AG08395 (cell line): ENCODE measurements at places on chromosomes 16 and 17.

GRCh38 chr16:81756615-81757356, 22.3 kb upstream of the PLCG2 start:
- no peak for DNase-seq

GRCh38 chr16:19338335-19338734, 52.8 kb downstream of the CLEC19A start:
- no peak for DNase-seq

DNA sequence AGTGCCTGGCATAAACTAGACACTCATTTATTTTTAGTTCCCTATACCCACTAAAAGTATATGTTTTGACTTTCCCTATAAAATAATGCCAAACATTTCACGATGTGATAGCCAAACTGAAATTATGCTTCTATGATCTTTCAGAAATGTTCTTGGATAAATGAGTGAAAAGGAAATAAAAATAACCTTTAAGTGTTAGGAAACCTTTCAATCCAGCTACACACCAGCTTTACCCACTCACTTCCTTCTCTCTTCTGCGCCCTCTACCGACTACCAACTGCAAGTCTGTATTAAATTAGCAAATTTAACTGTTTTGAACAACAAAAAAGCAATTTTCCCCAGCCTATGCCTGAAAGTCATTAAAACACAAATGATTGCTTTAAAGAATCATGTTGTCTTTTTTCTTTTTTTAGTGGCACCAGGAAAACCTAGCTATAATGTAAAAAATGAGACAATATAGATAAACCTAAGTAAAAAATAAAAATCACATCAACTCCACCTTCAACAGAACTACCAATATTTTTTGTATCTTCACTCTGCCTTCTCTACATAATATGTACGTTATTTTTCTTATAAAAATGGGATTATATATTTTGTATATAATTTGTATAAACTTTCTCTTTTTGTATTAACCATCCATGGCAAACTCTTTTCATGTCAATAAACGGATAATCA, 13.2 kb upstream of the TMEM100 start:
- DNase-seq, result peak; percentile 67

GRCh38 chr16:67105246-67105645, 4.5 kb upstream of the PHAF1 start:
- no peak for DNase-seq

DNA sequence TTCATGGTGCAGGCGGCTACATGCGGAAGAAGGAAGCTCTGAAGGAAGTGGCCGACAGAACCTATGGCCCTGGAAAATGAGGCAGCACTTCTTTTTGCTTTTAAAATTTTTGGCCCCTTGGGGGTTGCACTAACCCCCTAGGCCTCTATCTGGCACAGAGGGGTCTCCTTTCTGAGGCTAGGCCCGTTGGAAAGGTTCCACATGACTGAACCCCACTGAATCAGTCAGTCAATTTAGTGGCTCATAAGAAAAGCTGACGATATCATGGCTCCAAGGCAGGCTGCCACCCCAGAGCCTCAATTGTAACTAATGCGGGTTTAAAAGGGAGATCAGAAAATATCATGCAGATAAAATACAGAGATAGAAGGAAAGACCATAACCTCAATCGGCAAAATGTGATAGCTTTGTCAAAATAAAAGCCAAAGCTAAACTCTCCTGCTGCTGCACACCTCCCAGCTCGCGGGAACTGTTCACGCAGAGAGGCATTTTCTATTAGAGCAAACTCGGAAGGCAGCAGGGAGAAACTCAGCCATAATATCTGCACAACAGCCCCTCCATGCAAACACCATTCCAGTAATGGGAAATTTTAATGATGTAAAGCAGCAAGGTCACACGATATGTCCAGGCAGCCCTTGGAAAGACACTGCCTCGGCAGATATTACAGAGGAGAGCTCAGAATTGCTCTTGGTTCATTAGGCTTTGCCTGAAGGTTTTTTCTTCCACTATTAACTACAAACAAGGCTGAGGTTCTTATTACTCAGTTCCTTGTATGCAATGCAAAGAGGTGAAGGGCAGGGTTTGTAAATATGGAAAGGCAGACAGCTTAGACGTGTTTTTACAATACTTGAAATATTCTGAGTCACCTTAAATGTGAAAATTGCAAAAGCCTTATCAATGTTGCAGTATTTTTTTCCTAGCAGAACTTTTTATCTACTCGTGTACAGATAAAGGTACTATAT, 200.4 kb upstream of the PMFBP1 start:
- no peak for DNase-seq

DNA sequence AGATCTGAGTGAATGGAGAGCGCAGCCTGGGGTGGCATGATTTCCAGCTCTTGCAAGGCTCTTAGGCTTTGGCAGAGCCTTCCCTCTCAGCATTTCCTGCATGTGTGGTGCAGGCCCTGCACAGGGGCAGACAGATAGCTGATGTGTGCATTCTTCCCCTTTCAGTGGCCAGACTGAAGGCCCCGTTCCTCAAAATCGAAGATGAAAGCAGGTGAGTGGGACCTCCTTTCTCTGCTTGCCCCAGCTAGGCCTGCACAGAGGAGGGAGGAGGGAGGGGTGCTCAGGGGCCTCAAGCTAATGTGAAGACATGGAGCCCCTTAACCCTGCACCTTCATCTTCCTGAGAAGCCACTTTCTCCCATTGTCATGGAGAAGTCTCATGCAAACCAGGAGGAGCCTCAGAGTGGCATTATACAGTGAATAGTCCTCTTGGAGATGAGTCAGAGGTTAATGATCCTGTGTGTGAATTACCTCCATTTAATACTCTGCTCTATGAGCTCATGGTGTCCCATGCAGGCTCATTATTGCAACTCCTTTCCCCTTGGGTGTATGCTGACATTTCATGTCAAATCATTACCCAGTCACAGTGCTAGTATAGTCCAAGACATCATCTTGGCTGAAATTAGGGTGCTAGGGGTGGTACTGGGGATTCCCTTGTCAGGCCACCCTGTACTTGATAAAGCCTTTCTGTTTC, 20.4 kb upstream of the ADAM11 start:
- DNase-seq, result peak; percentile 52

GRCh38 chr17:51355441-51356410, 95.4 kb downstream of the UTP18 start:
- DNase-seq, result peak; percentile 31

DNA sequence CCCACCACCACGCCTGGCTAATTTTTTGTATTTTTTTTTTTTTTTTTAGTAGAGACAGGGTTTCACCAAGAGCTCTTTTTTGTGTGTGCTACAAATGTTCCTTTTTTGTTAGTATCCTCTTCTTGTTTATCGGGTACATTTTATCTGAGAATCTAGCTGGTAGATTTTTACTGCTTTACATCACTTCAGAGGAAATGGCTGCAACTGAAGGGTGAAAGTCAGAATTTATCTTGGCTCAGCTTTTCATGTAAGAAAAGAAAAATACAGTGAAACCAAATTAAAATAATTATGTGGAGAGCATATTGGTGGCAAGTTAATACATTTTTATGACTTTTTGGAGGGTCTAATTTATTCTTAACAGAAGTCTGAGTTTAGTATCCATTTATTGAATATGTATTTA, 26.0 kb downstream of the CBFB start:
- no peak for DNase-seq

DNA sequence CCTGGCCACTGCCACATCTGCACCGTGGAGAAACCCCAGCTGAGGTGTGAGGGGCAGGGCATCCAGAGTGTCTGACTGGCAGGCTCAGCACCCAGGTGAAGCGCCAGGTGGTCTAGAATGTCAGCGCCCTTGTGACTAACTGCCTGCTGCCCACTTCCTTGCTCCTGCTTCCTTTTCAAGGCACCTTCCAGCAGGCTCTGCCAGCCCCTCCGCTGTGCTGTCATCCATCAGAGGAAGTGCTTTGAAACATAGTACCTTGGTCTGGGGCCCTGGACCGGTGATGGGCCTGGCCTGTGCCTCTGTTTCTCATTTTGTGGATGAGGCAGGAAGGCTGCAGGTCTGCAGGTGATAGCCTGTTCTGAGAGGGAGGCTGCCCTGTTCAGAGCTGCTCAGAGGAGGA, 5.5 kb downstream of the SPNS2 start:
- no peak for DNase-seq

DNA sequence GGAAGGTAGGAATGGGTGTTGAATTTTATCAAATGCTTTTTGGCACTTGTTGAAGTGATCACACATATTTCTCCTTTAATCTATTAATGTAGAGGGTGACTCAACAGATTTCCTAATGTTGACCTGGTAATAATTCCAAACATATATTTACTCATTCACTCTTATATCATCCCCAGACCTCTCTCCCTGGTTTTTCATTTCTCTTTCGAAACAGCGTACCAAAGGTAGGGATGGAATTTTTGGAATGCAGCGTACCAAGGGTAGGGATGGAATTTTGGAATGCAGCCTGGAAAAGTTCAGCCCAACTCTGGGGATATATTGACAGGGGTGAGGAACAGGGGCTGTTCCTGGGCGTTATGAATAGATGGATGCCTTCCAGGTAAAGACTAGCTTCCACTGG, 7.3 kb downstream of the KIF18B start:
- no peak for DNase-seq

- no peak for DNase-seq
Measured at GRCh38 chr17:59504821-59505220, 60.6 kb upstream of the DHX40 start.

GRCh38 chr16:83068686-83069085, 441.9 kb downstream of the CDH13 start:
- DNase-seq, result no peak

DNA sequence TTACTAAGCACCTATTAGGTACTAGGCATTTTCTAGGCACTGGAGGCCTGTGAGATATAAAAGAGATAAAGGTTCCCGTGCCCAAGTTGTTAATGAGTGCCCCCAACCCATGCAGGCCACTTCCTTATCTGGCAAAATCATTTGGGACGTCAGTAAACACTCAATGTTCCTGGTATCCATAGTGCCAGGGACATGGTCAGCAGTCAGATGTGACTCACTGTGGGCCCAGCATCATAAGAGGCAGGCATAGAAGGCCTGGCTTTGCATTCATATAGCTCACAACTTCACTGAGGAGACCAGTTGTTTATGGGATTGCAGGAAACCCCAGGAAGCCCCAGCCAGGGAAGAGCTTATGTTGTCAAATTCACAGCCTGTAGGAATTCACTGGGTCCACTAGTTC, 81.1 kb downstream of the MRC2 start:
- no peak for DNase-seq

- peak; percentile 54 for DNase-seq
Measured at GRCh38 chr17:49694847-49695697, 12.7 kb downstream of the SLC35B1 start.

GRCh38 chr16:86078121-86078600, 179.2 kb downstream of the IRF8 start:
- no peak for DNase-seq

- no peak for DNase-seq
Measured at GRCh38 chr17:8046306-8046928, 7.6 kb downstream of the ALOX15B start.

- DNase-seq, result no peak
Measured at GRCh38 chr16:67388191-67388590, 5.1 kb downstream of the TPPP3 start.

GRCh38 chr16:4800290-4801041, 2.0 kb downstream of the ROGDI start:
- DNase-seq, result no peak

DNA sequence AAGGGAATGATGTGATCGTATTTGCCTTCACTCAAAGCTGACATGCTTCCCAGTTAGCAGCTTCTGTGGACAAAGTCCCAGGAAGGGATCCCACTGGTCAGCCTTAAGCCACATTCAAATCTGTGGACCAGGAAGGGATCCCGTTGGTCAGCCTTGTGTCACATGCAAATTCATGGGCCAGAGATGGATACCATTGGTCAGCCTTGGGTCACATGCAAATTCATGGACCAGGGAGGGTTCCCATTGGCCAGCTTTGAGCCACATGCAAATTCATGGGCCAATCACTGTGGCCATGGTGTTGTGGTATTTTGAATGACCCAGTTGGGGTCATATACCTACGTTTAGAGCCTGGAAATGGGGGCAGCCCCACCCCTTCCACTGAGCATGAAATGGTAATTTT, 201.6 kb downstream of the HS3ST4 start:
- no peak for DNase-seq

DNA sequence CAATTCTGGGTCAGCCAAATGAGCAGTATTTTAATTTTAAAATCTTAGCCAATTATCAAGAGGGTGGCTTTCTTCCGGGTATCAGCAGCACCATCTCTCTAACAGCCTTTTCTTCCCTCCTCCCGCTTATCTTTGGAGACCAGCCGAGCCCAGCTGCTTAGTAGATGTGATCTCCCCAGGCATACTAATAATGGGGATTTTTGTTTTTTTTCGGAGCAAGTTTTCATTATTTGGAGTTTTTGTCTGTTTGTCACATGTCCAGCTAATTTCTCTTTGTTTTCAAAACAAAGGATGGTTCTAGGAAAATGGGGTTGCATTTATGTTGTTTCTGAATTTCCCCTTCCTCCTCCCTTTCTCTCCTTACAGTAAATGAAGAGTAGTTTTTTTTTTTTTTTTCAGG, 170.5 kb upstream of the MPHOSPH6 start:
- no peak for DNase-seq

- no peak for DNase-seq
Measured at GRCh38 chr17:80753685-80754345, 209.2 kb downstream of the RPTOR start.

- DNase-seq, result peak; percentile 91
Measured at GRCh38 chr16:27253526-27253930, 15.0 kb downstream of the NSMCE1 start.

DNA sequence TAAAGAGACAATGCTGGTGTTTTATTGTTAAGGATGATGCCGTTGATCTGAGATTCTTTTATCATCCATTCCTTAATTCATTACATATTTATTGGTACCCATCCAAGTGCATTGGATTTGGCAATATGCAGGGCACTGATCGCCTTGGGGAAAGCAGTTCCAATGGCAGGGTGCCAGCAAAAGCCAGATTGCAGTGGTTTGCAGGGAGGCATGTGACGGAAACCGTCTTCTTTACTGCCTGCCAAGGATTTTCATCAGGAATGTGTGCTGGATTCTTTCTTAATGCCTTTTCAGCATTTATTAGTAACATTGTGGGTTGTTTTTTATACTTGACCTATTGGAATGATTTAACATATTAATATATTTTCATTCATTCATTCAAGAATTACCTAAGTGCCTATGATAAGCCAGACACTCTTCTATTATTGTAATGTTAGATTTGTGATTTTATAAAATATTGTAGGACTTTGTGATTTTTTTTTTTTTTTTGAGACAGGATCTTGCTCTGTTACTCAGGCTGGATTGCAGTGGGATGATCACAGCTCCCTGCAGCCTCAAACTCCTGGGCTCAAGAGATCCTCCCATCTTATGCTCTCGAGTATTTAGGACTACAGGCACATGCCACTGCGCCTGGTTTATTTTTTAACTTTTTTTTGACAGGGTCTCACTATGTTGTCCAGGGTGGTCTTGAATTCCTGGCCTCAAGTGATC, 93.4 kb upstream of the TNRC6A start:
- peak; percentile 94 for DNase-seq
